BE2C (cell line): ENCODE measurements at places on chromosomes 4 and X.

GRCh38 chrX:109300415-109300814, 181.5 kb downstream of the GUCY2F start:
- DNase-seq: no peak

GRCh38 chrX:646228-646495, 15.6 kb downstream of the SHOX start:
- DNase-seq: no peak

DNA sequence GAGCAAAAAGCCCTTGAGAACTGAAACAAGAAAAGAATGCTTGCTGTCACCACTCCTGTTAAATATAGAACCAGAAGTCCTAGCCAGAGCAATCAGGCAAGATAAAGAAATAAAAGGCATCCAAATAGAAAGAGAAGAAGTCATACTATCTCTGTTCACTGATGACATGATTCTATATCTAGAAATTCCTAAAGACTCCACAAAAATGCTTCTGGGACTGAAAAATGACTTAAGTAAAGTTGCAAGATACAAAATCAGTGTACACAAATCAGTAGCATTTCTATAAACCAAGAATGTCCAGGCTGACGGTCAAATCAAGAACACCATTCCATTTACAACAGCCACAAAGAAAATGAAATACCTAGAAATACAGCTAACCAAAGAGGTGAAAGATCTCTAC, 552.7 kb upstream of the SLIT2 start:
- DNase-seq: no peak

- no peak for DNase-seq
These were observed 730.7 kb upstream of the SLIT2 start for GRCh38 chr4:19520939-19521520.

DNA sequence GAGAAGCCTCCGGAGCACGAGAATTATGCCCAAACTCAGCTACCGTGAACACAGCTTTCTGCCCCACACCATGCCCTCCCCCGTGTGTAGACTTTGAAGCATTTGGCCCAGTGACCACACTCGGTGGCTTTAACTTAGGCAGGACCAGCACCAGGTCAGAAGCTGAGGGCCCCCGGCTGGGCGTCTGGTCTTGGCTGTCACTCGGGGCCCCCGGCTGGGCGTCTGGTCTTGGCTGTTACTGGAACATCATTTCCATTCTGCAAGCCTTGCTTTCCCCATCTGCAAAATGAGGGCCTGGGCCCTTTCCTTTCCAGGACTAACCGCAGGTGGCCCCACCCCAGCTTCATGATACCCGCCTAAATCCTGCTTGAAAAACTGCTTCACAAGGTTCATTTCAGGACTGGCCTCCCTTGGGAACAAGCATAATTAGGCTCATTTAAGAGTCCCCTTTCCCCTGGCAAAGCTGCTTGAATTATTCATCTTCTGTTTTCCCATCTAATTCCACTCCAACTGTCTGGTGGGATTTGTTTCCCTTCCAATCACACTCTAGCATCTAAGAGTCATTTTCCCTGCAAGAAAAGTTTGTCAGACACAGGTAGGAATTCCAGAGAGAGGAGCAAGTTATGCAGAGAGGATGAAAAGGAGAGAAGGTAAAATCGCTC, 82.5 kb downstream of the WFS1 start:
- DNase-seq: no peak

DNA sequence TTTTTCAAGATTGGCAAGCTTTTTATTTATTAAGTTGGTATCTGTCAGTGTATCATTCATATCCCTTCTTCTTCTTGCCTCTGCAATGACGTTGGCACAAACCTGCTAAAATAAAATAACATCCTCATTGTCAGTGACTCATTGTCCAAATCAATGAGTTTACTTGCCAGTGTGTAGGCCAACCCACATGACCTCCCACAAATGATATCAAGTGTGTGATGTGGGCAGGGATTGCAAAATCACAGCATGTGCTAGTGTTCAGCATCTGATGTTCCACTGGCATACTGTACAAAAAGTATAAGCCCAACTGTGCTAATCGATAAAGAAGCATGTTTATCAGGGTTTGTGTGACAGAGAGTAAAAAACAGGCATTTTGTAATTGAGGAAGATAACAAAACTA, 25.5 kb downstream of the GPAT3 start:
- DNase-seq: no peak

- DNase-seq: no peak
These were observed 131.4 kb downstream of the THOC2 start for GRCh38 chrX:123601437-123601836.

- no peak for DNase-seq
These were observed 23.7 kb downstream of the RWDD4 start for GRCh38 chr4:183635321-183635720.

- DNase-seq: no peak
These were observed 154.3 kb upstream of the EDNRA start for GRCh38 chr4:147326591-147326990.

DNA sequence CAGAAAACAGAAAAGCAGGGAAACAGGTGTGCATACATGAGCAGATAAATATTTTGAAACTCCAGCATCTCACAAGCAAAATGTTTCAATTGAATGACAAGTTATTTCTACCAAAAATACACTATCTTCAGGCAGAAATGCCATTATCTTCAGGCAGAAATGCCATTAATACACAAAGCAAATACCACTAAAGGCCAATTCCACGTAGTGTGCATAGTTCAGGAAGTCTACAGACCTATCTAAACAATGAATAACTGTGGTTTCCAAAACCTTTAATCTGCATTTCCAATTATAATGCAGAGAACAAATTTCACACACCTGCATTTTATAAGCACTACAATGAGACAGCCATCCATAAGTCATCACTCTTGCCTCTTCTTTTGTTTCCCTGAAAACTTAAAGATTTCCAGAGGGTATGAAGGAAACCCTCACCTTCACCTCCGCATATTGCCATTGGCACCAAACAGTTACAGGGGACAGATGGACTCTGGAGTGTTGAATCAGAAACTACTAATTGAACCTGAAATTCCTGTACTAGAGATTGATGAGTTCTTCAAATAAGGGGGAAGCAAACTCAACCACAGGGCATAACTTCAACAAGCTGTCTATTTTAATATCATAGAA, 179.0 kb downstream of the PDGFC start:
- no peak for DNase-seq

DNA sequence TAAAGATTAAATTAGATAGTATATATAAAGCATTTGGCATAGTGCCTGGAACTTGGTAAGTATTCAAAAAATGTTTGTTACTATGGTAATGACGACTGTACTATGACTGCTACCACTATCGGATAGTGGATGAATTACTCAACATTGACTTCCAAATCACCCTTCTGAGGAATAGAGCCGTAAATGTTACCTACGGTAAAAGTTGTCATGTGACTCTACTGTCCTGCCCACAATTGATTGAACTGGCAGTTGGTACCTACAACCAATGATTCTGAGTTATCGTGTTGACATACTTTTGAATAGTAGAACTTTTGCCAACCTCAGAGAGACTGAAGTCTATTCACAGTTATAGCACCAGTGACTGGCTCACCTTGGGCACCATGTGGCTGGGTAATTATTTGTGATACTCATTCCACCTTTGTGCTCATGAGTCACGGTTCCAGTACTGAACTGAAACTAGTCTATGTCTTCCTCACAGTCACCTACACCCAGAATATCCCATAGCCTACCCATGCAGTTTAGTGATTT, 185.5 kb upstream of the PITX2 start:
- DNase-seq: no peak

DNA sequence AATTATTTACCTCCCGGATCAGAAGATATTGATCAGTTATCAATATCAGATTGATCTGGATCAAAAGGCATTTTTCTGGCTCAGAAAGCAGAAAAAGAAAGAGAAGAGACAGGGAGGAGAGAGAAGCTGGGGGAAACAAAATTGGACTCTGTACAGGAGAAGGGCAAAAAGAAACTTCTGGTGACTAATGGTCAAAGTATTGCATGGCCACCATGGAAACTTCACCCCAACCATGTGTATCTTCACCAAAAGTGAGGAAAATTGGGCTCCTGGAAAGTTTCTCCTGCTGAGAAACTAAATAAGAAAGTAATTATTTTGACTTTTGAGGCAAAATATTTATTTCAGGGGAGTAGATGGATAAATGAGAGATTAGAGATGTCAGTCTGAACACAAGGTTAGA, 33.9 kb downstream of the RNF150 start:
- no peak for DNase-seq

GRCh38 chr4:1597021-1597931, 86.8 kb downstream of the FAM53A start:
- DNase-seq: no peak

DNA sequence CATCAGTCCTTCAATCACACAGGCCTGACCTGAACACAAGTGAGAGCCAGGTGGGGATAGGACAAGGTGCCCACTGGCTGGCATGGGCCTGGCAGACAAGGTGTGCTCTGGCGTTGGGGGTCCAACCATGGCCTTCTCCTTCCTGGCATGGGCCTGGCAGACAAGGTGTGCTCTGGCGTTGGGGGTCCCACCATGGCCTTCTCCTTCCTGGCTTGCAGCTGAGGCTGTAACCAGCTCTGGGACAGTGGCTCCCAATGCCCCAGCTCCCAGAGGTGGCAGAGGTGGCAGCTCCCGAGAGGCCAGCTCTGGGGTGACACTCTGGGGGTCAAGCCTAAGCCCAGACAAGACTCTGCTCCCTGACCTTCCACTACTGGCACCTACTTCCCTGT, 62.6 kb downstream of the JAKMIP1 start:
- DNase-seq: no peak

GRCh38 chr4:68267433-68267944, 22.0 kb upstream of the TMPRSS11B start:
- DNase-seq: no peak

GRCh38 chr4:180539284-180539683, 1703.9 kb upstream of the TENM3 start:
- DNase-seq: no peak

GRCh38 chr4:127737295-127737694, 7.1 kb downstream of the SLC25A31 start:
- no peak for DNase-seq

DNA sequence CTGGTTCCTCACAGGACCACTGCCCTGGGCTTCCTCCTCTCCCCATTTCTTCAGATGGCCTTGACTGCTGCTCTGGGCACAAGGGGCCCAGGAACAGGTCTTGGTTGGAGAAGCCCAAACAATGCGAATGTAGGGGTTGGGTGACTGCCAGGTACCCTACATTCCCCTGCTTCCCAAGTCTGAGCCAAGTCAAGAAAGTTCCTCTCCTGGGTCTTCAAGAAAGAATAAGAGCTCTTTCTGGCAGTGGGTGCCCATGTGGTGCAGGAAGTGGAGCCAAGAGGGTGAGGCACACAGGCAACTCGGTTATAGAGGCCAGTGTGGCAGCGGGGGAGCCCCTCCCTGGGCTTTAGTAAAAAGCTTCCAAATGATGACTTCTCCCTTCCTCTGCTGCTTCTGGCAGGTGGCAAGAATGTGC, 2.7 kb downstream of the SLC34A2 start:
- DNase-seq: no peak

GRCh38 chr4:68591204-68591603, 15.1 kb upstream of the UGT2B17 start:
- DNase-seq: no peak

DNA sequence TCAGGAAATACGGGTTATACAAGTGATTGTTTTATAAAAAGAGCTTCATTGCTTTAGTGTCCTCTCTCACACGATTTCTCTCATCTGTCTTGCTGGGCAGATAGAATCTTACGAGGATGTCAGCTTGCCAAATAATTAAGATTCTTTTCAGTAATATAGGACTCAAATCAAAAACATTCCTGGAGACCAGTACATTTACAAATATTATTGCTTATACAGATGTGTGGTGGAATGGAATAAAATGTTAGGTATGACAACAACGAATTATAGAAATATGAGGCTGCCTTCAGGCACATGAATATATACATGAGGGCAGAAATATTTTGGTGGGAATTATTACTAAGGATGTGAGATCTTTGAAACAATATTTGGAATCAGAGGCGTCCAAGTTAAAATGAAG, 88.9 kb downstream of the GC start:
- no peak for DNase-seq

- no peak for DNase-seq
These were observed 1110.9 kb downstream of the NLGN4X start for GRCh38 chrX:5117816-5118215.

GRCh38 chrX:8738588-8739189, 6.8 kb upstream of the ANOS1 start:
- DNase-seq: peak; percentile 18

- no peak for DNase-seq
These were observed 32.2 kb downstream of the TRMT44 start for GRCh38 chr4:8472689-8473197.

DNA sequence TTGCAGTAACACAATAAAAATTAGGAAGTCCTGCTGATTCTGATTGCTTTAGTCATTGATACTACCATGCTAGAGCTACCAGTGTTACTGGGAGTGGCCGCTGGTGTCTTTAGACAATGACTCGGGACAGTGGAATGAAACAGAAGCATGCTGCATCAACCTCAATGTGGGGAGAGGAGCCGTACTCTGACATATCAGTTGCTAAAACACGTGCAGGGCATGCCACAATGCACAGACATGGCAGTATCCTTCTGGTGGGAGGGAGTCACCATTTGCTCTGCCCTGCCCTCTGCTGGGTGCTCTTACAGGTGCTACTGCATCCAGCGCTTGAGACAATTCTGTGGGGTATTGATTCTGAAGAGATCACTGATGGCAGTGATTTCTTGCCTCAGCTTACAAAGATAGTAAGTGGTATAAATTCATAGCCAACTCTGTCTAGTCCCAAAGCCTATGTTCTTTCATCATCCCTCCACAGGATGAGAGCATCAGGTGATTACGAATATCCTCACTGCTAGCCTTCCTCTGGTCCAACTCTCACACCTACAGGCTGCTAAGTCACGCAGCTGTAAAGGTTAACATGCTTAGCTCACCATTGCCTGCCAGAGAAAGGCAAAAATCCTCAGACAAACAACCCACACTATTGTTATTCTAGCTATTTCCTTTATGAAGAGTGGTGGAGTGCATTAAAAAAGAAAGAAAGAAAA, 43.7 kb downstream of the NSG1 start:
- DNase-seq: peak; percentile 86

DNA sequence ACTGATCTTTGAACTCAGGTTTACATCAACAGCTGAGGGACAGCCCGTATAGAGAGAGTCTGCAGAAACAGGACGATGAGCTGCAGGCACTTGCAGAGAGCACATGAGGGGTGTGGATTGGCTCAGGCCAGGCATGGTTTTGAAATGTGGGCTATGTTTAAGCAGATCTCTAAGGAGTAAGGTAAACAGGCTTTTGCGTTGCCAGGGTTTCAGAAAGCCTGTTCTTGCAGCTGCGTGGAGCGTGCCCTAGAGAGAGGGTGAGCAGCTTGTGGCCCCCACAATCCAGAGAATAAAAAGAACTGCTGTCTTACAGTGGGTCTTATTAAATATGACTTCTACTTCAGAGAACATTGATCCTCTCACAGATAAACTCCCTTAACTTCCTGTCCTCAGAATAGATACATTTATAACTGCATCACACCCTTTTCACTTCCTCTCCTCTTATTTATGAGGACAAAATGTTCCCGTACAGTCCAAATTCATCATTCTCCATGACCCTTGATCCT, 64.1 kb downstream of the TMA16 start:
- no peak for DNase-seq

GRCh38 chr4:48490680-48491513, 845 bp downstream of the ZAR1 start:
- no peak for DNase-seq

- DNase-seq: no peak
These were observed 2.9 kb downstream of the ARAF start for GRCh38 chrX:47563801-47564315.

GRCh38 chrX:119402588-119402987, 3.5 kb downstream of the SLC25A43 start:
- no peak for DNase-seq
